Left ventricle myocardium superior (tissue), 1 donor: ENCODE measurements at places on chromosomes 6 and 20. TPM values are rescaled to one million over a fixed set of nuclear protein-coding genes. Genes with fewer than 3 reads are reported as not detected.

DNA sequence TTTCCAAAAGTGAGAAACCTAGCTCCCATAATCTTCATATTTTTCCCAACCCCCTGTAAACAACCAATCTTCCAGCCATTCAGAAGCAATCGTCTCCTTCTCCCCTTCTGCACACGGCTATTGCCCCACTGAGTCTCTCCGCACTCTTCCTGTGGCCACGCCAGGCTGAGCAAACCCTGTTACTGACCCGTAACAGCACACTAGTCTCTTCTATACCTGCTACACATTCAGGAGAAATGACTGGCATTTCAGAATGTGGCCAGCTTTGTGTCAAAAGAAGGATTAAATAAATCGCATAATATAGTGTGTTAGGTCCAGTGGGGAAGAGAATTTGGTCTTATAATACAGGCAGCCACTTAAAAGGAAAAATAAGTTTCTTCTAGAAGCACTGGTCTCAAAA is 41.4 kb downstream of the ECT2L start:
- DNase-seq = no peak

MEP1A gene
- not detected for total RNA-seq

GRCh38 chr20:25032478-25033264 is 25.3 kb downstream of the ACSS1 start:
- DNase-seq = peak; percentile 80

TUBB2B gene
- total RNA-seq = 1.0 TPM

PTK6 gene
- not detected for total RNA-seq

- no peak for DNase-seq
Observed at GRCh38 chr6:29899281-29899680, 43.1 kb upstream of the HLA-A start.

DNA sequence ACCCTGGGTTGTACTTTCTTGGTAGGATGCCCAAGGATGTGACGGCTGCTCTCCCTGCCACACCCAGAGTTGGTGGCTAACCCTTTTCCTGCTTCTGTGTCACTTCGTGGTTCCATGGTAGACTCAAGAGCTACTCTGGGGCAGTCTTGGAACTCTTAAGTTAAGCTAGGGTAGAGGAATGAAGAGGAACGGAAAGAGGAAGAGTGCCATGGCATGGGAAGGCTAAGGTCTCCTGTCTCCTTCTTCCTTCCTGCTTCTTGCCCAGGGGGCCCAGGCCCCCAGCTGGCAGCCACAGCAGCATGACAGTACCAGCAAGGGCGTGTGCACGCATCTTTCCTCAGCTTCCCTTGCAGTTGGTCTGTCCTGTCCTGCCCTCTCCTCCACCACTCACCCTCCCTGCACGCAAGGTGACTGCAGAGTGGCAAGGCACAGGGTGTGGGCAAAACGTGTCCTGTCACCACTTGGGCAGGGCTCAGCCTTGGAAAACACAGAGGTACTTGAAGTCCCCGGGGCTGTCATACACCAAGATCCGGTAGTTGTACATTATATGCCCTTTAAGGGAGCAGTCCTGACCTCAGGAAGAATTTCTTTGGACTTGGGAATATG is 39.8 kb upstream of the TGM3 start:
- no peak for DNase-seq

PTCHD4 gene
- 0.79 TPM for total RNA-seq
